ENCODE measurements at places on chromosomes 5 and 9.

DNA sequence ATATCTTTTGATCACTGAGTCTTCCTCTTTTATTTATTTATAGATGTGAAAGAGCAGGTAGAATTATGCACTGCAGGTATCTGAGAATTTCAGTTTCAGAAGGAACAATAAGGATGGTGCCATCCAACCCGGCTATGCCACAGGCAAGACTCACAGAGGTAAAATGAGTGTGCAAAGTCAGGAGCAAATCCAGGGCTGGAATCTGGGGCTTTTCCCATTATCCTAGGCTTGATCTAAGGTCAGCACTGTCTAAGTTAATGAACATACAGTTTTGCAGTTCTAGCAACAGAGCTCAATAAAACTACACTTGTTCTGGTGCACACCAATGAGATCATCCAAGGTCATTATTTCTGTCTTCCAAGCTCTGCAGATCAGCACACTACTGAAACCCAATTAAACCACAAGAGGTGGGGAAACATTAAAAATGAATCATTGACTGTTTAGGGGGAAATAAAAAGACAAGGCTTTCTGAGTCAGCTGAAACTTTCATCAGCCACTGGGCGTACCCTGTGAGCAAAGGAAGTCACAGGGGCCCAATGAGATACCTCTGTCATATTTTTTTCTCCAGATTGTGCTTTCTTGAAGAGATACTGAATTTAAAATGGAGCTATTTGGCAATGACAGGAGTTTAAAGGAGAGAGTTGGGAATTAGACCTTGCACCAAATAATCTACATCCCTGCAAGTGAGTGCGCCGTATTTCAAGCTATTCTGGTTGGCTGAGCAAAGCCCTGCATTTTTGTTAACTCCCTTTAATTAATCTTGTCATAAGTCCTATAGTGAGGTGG lies 662.2 kb upstream of the ZNF608 start:
- no peak for DNase-seq

DNA sequence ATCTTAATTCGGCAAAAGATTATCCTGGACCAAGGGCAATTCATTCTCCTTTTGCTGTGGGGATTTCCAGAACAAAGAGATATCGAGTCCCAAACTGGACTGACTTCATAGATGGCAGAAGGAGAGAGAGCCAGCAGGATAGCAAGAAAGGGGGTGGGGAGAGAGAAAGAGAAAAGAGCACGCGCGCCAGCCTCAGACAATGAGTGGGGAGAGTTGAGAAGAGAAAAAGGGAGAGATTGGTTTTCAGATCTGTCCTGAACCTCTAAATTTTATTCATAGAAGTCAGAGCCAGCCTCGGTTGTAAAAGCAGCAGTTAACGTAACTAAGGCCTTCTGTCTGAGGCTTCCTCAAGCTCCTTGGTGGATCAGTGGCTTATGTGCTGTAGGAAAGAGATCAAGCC lies 55.3 kb upstream of the ALDH1B1 start:
- no peak for DNase-seq

DNA sequence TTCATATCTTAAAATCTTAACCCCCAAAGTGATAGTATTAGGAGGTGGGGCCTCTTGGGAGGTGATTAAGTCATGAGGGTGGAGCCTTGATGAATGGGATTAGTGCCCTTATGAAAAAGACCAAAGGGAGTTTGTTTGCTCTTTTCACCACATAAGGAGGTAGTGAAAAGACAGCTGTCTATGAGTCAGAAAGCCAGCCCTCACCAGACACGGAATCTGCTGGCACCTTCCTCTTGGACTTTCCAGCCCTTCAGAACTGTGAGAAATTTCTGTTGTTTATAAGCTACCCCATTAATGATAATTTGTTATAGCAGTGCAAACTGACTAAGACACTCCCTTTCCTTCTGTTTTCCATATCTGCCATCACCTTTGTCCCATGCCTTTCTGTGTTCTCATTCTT lies 20.8 kb downstream of the IFNB1 start:
- DNase-seq: no peak

GRCh38 chr5:113447498-113448050 lies 12.8 kb upstream of the TSSK1B start:
- no peak for DNase-seq

DNA sequence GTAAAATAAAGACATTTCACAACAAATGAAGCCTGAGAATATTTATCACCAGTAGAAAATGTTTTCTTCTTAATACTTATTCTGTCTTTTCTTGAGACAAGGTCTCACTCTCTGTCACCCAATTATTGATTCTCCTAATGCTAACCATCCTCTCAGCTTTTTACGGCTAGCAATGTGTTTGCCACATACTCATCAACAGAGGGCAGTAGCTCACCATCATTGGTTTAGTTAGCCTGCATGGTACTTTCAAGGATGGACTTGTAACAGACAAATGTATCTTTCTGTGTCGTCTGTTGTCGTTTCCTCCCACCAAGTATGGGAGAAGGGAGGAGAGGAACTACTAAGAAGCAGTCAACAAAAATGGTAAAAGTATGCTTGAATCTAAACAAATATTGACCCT lies 5.9 kb upstream of the ACO1 start:
- DNase-seq: peak; percentile 63

GRCh38 chr9:113477058-113477457 lies 13.5 kb downstream of the RGS3 start:
- DNase-seq: no peak
